ENCODE measurements at places on chromosomes 3 and 15.

GRCh38 chr15:80695911-80696661 is 976 bp downstream of the ABHD17C start:
- no peak for DNase-seq
- H3K27me3 ChIP-seq = no peaks in the 10 kb centered on the region
- peak overlapping the region; percentile 52 for H3K27ac ChIP-seq
- H3K36me3 ChIP-seq = no peaks in the 10 kb centered on the region
- peaks cover 15% of the 10 kb centered on the region for H3K4me1 ChIP-seq

GRCh38 chr3:103712320-103713008 is 1277.6 kb downstream of the ZPLD1 start:
- H3K27me3 ChIP-seq = no peaks in the 10 kb centered on the region
- DNase-seq = no peak
- no peak overlapping the region for H3K4me3 ChIP-seq

GRCh38 chr3:116135457-116136085 is 309.7 kb downstream of the LSAMP start:
- H3K4me3 ChIP-seq = no peak overlapping the region
- no peaks in the 10 kb centered on the region for H3K36me3 ChIP-seq
- DNase-seq = peak; percentile 84
- no peaks in the 10 kb centered on the region for H3K27me3 ChIP-seq
- H3K27ac ChIP-seq = no peak overlapping the region

- no peaks in the 10 kb centered on the region for H3K36me3 ChIP-seq
- no peak overlapping the region for H3K27ac ChIP-seq
- H3K4me3 ChIP-seq = no peak overlapping the region
- no peaks in the 10 kb centered on the region for H3K27me3 ChIP-seq
- no peaks in the 10 kb centered on the region for H3K4me1 ChIP-seq
- no peak for DNase-seq
These were observed 425.3 kb upstream of the MDFIC2 start for GRCh38 chr3:70737666-70738290.

GRCh38 chr3:194690501-194691372 is 5.1 kb downstream of the FAM43A start:
- peaks cover 21% of the 10 kb centered on the region for H3K27me3 ChIP-seq
- no peaks in the 10 kb centered on the region for H3K36me3 ChIP-seq
- H3K27ac ChIP-seq = peak overlapping the region; percentile 43
- no peak overlapping the region for H3K4me3 ChIP-seq
- H3K4me1 ChIP-seq = peaks cover 30% of the 10 kb centered on the region

DNA sequence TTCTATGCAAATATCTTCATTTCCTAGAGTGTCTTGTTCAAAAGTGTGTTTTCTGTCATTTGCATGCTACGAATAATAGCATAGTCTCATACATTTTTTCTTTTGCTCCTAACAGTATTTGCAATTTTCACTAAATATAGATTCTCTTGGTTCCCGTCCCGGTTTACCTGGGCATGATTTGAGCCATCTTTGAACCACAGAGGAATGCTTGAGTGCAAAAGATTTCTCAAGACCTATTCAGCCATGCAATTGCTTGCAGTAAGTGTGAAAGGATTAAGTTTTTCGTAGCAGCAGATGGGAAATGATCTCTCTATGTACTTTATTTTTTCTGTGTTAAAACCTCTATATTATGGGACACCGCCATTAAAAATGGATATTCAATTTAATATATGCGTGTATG is 733.0 kb downstream of the ZPLD1 start:
- no peaks in the 10 kb centered on the region for H3K36me3 ChIP-seq
- no peaks in the 10 kb centered on the region for H3K4me1 ChIP-seq
- H3K27me3 ChIP-seq = no peaks in the 10 kb centered on the region
- no peak overlapping the region for H3K4me3 ChIP-seq
- no peak overlapping the region for H3K27ac ChIP-seq

GRCh38 chr3:153277029-153277428 is 115.0 kb downstream of the RAP2B start:
- DNase-seq = no peak
- no peak overlapping the region for H3K4me3 ChIP-seq
- no peak overlapping the region for H3K27ac ChIP-seq
- no peaks in the 10 kb centered on the region for H3K4me1 ChIP-seq

GRCh38 chr3:16309558-16309957 is 44.5 kb downstream of the OXNAD1 start:
- no peak overlapping the region for H3K4me3 ChIP-seq
- no peaks in the 10 kb centered on the region for H3K27me3 ChIP-seq
- H3K36me3 ChIP-seq = peaks cover 8% of the 10 kb centered on the region
- peaks cover 5% of the 10 kb centered on the region for H3K4me1 ChIP-seq
- DNase-seq = no peak

GRCh38 chr15:88075102-88075501 is 181.4 kb downstream of the NTRK3 start:
- no peaks in the 10 kb centered on the region for H3K4me1 ChIP-seq
- DNase-seq = no peak
- H3K27ac ChIP-seq = no peak overlapping the region
- H3K4me3 ChIP-seq = no peak overlapping the region
- no peaks in the 10 kb centered on the region for H3K27me3 ChIP-seq

DNA sequence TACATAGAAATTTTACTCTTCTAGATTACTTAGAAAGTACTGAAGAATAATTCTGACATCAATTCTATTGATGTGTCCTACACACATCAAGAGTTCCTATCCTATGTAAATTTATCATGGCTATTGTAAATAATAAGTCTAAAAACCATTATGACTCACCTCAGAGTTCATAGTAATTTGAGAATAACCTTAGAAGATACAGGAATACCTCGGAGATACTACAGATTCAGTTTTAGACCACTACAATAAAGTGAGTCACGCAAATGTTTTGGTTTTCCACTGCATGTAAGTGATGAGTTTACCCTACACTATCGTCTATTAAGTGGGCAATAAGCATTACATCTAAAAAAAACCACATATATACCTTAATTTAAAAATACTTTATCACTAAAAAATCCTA is 74.8 kb downstream of the NR1I2 start:
- no peak for DNase-seq
- no peaks in the 10 kb centered on the region for H3K36me3 ChIP-seq
- H3K4me3 ChIP-seq = no peak overlapping the region
- no peaks in the 10 kb centered on the region for H3K27me3 ChIP-seq
- no peaks in the 10 kb centered on the region for H3K4me1 ChIP-seq

- no peak for DNase-seq
- no peaks in the 10 kb centered on the region for H3K36me3 ChIP-seq
- H3K27me3 ChIP-seq = no peaks in the 10 kb centered on the region
- H3K4me3 ChIP-seq = no peak overlapping the region
- no peak overlapping the region for H3K27ac ChIP-seq
These were observed 9.2 kb downstream of the ALPK3 start for GRCh38 chr15:84826369-84826823.

- H3K27ac ChIP-seq = no peak overlapping the region
- DNase-seq = no peak
- H3K27me3 ChIP-seq = no peaks in the 10 kb centered on the region
- H3K36me3 ChIP-seq = peaks cover 28% of the 10 kb centered on the region
These were observed 80.0 kb downstream of the AAGAB start for GRCh38 chr15:67174446-67174845.

DNA sequence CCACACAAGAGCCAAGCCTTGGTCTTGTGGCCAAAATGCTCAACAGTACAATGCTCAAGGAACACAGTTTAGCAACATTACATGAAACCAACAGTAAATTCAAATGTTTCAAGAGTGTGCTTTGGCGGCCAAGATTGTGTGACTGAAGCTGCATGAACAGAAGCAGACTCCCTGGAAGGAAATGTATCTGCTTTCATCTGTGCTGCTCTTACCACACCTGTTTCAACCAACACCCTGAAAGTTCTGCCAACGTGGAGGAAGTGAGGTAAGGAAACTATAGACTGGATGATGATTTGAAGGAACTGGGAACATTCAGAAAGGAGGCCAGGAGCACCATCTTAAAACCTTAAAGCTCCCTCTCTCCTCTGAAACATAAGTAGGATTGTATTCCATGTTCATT is 55.7 kb downstream of the MB21D2 start:
- H3K27ac ChIP-seq = no peak overlapping the region
- no peaks in the 10 kb centered on the region for H3K27me3 ChIP-seq

- H3K4me1 ChIP-seq = peaks cover 5% of the 10 kb centered on the region
- no peak for DNase-seq
- no peak overlapping the region for H3K4me3 ChIP-seq
- no peaks in the 10 kb centered on the region for H3K27me3 ChIP-seq
- peak overlapping the region; percentile 55 for H3K27ac ChIP-seq
These were observed 282.0 kb upstream of the VEPH1 start for GRCh38 chr3:157785102-157785826.

DNA sequence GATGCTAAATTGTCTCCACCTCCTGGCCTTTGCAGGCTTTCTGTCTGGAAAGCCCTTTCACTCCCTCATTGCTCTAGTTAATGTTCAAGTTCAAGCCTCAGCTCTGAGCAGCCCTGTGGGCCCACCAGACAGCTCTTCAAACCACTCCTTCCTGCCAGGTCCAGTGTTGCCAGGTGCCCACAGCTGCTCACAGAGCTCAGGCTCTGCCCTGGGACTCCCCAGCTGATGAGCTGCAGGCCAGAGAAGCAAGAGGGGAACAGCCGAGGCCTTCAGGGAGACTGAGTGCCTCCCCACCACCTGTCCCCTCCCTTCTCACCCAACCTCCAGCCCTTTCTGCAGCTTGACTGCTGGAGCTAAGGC is 1.3 kb upstream of the ZBTB47 start:
- H3K4me1 ChIP-seq = peaks cover 63% of the 10 kb centered on the region
- peak overlapping the region; percentile 25 for H3K27ac ChIP-seq
- no peak for DNase-seq
- no peaks in the 10 kb centered on the region for H3K27me3 ChIP-seq

DNA sequence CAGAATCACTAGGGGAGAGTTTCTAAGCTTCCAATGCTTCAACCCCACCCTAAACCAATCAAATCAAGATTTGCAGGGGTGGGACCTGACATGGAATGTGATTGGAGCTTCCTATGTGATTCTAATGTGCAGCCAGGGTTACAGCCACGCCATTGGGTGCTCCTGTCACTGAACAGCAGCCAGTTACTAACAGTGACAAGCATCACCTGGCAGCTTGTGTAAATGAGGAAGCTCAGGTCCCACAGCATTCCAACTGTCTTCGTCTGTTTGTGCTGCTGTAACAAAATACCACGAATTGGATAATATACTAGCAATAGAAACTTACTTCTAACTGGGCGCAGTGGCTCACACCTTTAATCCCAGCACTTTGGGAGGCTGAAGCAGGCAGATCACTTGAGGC is 294.9 kb downstream of the SHQ1 start:
- H3K27me3 ChIP-seq = no peaks in the 10 kb centered on the region
- H3K4me3 ChIP-seq = no peak overlapping the region
- no peak for DNase-seq
- H3K36me3 ChIP-seq = no peaks in the 10 kb centered on the region

- H3K36me3 ChIP-seq = no peaks in the 10 kb centered on the region
- DNase-seq = no peak
- H3K27me3 ChIP-seq = no peaks in the 10 kb centered on the region
- no peak overlapping the region for H3K27ac ChIP-seq
- H3K4me3 ChIP-seq = no peak overlapping the region
- no peaks in the 10 kb centered on the region for H3K4me1 ChIP-seq
These were observed 278.9 kb upstream of the STT3B start for GRCh38 chr3:31253782-31254181.

GRCh38 chr15:58307313-58307961 is 124.4 kb upstream of the LIPC start:
- no peaks in the 10 kb centered on the region for H3K36me3 ChIP-seq
- H3K4me3 ChIP-seq = no peak overlapping the region
- peak; percentile 11 for DNase-seq
- H3K27ac ChIP-seq = peak overlapping the region; percentile 64
- peaks cover 4% of the 10 kb centered on the region for H3K4me1 ChIP-seq

DNA sequence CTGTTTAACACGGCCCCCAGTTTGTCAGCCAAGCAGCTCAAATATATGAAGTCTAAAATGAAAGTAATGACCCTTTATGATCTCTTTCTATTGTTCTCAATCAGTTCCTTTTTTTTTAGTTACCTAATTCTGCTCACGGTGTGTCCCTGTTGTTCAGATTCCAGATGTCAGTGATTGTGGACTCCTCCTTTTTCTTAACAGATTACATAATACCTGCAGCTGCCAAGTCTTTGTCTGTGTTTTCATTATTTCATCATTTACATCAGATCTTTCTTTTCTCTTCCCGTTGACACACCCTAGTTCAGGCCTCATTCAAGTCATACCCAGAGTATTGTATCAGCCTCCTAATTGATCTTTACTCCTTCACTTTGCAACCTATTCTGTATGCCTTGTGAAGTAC is 56.1 kb upstream of the SKIL start:
- H3K36me3 ChIP-seq = peaks cover 12% of the 10 kb centered on the region
- H3K4me1 ChIP-seq = no peaks in the 10 kb centered on the region
- H3K4me3 ChIP-seq = no peak overlapping the region

DNA sequence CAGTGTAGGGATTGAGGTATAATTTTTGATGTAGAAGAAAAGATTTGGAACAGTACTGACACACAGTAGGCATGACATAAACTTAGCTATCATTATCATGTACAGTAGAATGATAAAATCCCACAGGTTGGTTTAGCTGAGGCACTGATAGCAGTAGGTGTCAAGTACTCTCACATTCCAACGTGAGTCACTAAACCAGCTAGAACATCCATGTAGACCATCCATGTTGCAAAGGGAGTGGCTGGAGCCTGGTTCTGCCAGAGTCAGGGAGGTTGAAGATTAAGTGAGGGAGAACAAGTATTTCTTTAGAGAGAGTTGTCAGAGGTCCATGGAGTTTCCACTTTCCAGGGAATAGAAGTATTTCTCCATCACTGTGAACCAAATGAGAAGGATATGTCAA is 157.2 kb upstream of the TMEM108 start:
- H3K4me1 ChIP-seq = no peaks in the 10 kb centered on the region
- no peak for DNase-seq
- H3K4me3 ChIP-seq = no peak overlapping the region
- no peak overlapping the region for H3K27ac ChIP-seq
- H3K36me3 ChIP-seq = no peaks in the 10 kb centered on the region
